ENCODE measurements at places on chromosomes 4 and X.

DNA sequence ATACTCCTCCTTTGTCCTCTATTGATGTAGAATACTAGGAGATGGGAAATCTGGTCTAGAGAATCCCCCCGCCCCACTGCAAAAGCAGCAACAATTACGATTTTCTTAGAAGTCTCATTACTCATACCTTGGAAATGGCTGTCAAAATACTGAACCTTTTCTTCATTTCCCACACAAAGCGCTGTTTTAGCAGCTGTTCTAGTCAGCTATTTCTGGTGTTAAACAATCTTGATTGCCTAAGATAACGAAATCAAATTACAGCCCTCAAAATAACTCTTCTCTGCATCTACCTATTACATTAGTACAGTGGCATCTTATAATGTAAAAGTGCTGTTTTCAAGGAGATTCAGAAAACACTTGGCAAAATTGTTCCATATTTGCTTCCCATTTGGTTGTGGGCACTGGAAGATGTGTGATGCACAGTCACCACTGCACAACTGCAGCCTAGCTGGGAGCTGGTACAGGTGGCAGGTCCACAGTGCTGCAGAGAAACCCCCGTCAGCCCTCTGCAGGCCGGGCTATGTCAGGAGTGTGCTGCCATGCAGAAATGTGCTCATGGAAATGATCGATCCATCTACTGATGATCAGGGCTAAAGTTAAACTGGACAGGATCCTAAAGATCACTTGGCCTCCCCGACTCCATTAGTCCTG lies 50.4 kb downstream of the TBC1D9 start:
- no peak overlapping the region for H3K27ac ChIP-seq
- no peaks in the 10 kb centered on the region for H3K36me3 ChIP-seq
- H3K4me3 ChIP-seq, result no peak overlapping the region
- no peak for DNase-seq

DNA sequence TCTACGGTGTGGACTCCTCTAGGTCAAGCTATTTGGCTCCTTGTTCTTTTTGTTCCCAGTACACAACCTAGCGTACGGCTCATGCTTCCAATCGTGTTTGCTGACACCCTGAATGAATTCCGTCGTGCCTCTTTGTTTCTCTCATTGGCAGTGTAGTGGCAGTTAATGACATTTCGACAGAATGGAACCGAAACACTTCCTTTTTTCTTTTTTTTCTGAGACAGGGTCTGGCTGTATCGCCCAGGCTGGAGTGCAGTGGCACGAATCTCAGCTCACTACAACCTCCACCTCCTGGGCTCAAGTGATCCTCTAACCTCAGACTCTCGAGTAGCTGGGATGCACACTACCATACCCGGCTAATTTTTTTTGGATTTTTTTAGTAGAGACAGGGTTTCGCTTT lies 113.3 kb upstream of the ATP6AP2 start:
- DNase-seq, result no peak
- H3K4me3 ChIP-seq, result no peak overlapping the region
- H3K4me1 ChIP-seq, result no peaks in the 10 kb centered on the region

DNA sequence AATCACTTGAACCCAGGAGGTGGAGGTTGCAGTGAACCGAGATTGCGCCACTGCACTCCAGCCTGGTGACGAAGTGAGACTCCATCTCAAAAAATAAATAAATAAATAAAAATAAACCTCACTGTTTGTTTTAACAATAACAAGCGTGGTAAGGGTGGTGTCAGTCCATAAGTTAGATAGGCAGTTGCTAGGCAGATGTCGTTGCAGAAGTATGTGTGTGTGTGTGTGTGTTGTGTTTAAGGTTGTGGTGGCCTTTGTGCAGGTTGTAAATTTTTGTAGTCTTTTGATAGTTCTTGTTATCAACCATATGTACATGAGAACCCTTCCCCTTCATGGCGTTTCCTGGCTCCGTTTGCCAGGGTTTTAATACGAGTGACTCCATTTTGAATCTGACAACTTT lies 4.0 kb upstream of the AASDH start:
- peaks cover under 1% of the 10 kb centered on the region for H3K4me1 ChIP-seq
- no peak overlapping the region for H3K4me3 ChIP-seq
- H3K27ac ChIP-seq, result no peak overlapping the region
- H3K36me3 ChIP-seq, result no peaks in the 10 kb centered on the region
- no peak for DNase-seq

DNA sequence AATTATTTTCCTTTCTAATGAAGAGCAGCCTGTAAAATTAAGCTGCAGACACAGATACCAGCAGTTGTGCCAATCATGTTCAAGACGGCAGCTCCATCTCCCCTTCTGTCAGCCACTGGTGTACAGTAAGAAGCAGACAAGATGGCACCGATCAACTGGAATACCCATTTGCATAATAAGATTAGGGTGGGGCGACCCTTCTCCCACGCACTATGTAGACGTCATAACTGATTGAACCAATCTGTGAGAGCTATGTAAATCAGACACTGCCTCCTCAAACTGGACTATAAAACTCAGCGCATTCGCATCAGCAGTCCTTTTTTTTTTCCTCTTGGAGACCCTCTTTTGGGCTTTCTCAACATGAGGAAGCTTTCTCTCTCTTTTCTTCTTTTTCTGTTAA lies 40.4 kb upstream of the INTS6L start:
- H3K27me3 ChIP-seq, result no peaks in the 10 kb centered on the region
- H3K27ac ChIP-seq, result no peak overlapping the region

GRCh38 chr4:14848229-14848628 lies 154.1 kb upstream of the CPEB2 start:
- H3K4me1 ChIP-seq, result no peaks in the 10 kb centered on the region
- H3K27me3 ChIP-seq, result no peaks in the 10 kb centered on the region
- no peaks in the 10 kb centered on the region for H3K36me3 ChIP-seq
- no peak for DNase-seq
